ENCODE measurements at places on chromosomes 12 and 14.

DNA sequence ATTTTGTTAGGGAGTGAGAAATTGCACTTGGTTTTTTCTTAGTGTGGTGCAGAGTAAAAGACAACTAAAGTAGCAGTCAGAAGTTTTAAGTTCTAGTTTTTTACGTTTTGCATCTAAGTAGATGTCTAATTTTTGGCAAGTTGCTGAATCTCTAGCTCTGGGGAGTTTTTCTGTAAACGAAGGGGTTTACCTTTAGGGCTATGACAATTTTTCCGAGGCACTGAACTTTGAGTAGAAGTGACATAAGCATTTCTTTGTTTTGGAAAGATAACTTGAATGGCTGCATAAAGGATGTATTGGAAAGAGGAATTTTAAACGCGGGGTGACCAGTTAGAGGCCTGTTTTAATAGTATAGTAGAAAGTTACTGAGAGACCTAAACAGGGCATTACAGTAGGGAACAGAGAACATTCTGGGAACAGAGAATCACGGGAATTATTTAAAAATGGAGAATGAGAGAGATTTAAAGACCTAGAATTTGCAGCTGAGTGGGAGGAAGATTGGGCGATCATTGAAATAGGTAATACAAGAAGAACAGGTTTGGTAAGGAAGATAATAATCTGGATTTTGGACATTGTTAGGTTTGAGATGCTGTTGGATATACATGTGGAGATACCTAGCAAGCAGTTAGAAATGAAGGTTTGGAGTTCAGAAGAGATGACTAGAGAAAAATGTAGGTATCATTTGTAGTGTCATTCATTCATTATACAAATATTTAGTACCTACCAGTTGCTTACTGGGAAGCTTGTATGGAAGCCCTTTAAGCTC lies 1.2 kb downstream of the ZNF410 start:
- DNase-seq: no peak

DNA sequence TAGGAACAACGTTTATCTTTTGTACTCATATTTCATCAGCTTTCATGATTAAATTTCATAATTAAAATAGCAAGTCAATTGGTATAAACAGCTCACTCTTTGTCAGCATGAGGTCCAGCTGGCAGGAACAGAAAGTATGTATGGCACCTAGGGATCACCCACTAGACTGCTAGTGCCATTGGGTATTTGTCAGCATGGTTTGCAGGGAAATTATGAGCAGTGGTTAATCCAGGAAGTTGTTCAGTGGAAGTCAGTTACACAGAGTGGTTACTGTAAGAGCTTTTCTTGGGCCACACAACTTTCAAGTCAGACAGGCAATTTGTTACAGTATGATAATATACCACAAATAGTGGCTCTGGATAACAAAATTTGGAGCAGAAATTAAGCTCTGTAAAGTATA lies 340.3 kb upstream of the RGS6 start:
- DNase-seq: no peak

GRCh38 chr14:75158843-75159614 lies 17.4 kb downstream of the TMED10 start:
- no peak for DNase-seq

- DNase-seq: no peak
Observed at GRCh38 chr14:23121361-23121771, 2.3 kb upstream of the CEBPE start.

GRCh38 chr14:28412077-28412476 lies 354.5 kb upstream of the FOXG1 start:
- no peak for DNase-seq

GRCh38 chr12:108462686-108463085 lies 52.4 kb upstream of the FICD start:
- no peak for DNase-seq

- DNase-seq: no peak
Observed at GRCh38 chr12:116687888-116688287, 50.0 kb downstream of the SPRING1 start.

DNA sequence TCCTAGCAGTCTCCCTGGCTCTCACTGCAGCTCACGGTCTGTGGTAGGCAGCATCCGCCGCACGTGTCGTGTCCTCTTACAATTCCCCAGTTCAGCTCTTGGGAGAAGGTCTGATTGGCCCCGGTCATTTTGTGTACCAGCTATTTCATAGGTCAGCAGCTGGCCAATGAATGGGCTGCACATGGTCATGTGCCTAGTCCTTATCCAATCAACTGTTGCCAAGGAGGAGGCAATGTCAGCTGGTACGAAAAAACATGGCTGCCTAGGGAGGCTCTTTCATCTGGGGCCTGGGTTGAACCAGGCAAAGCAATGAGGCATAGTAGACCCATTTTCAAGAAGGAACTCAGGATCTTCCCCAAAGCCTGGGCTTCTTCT lies 46.1 kb downstream of the RNFT2 start:
- no peak for DNase-seq

GRCh38 chr12:130818635-130819576 lies 20.1 kb downstream of the STX2 start:
- peak; percentile 50 for DNase-seq

DNA sequence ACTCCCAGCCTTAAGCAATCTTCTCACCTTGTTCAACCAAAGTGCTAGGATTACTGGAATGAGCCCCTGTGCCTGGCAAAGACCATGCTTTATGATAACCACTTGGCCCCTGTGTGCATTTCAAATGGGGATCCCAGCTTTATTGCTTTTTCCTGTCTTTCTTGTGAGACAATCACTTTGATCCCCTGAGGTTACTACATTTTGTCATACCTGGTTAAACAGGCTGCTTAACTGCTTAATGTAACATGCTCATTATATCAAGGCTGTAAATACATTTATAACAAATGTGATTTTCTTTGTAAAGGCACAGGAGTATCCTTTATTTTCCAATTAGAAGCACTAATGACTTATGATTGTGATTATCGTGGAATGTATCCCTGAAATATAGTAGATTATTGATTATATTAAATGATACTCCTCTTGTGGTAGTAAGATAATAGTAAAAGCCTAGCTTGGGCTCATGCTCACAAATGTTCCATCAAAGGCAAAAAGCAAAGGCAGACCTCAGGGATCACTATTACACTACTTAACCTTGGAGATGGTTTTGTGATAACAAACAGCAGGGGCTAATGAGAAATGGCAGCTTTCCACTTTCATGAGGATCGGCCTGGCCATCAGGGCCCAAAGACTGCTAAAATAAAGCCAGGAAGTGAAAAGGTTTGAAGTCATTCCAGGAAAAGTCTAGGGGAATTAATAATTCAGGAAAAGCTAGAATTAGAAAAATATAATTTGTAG lies 290.8 kb upstream of the MDGA2 start:
- no peak for DNase-seq

DNA sequence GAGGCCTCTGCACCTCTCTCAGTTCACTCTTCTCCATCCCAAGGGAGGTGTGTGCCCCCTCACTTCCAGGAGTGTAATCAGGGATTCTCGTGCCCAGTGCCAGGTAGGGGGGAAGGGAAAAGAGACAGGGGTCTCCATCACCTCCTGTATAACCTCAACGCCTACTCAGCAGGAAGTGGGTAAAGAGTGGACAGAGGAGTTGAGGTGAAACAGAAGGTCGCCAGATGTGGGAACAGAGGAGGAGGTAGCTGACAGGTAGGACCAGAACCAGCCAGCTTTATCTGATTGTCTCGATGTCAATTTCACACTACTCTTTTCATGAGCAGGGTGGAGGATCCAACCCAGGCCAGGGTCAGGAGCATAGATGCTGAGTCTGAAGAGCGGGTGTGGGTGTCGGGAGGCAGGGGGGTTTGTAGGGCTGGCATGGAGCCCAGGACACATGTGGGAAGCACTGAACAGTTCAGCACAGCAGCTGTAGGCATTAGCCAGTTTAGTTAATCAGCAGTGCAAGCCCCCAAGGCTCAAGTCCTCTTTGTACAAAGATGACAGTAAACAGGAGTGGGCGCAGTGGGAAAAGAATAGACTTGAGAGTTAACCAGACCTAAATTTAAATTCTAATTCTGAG lies 213.5 kb downstream of the PELI2 start:
- no peak for DNase-seq

DNA sequence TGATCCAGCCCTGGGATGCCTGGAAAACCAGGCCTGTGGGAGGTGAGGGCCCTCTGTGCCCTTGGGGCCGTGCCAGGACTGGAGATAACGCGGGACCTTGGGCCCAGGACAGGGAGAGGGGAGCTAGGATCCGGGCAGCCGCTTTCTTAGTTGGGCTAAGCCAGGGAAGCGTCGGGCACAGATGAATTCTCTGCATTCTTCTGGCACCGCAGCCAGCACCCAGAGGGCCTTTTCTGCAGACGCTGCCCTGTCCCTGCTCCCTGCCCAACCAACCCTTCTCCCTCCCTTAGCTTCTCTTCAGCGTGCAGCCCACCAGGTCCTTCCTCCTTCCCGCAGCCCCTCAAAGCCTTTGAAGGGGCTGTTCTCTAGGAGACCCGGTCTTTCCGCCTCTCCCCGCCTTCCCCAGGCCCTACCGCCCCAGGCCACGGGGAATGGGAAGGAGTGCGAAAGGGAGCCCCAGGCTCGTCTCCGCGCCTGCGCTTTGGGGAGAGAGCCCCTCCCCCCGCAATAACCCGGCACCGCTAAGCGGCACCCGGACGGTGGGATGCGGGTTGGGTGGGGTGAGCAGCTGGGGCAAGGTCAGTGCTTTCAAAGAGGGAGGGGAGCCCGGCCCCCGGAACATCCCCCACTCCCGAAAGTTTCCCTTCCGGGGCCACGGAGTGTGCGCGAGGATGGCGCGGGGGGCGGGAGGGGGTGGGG lies 663 bp downstream of the NCKAP5L start:
- DNase-seq: peak; percentile 22

DNA sequence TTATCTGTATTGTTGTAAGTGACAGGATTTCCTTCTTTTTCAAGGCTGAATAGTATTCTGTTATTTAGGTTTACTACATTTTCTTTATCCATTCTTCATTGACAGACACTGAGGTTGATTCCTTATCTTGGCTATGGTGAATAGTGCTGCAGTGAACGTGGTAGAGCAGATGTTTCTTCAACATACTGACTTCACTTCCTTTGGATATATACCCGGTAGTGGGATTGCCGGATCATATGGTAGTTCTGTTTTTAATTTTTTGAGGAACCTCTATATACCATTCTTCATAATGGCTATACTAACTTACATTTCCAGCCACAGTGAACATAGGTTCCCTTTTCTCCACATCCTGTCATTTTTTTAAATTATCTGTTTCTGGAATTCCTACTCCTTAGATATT lies 21.8 kb downstream of the DERA start:
- DNase-seq: no peak

DNA sequence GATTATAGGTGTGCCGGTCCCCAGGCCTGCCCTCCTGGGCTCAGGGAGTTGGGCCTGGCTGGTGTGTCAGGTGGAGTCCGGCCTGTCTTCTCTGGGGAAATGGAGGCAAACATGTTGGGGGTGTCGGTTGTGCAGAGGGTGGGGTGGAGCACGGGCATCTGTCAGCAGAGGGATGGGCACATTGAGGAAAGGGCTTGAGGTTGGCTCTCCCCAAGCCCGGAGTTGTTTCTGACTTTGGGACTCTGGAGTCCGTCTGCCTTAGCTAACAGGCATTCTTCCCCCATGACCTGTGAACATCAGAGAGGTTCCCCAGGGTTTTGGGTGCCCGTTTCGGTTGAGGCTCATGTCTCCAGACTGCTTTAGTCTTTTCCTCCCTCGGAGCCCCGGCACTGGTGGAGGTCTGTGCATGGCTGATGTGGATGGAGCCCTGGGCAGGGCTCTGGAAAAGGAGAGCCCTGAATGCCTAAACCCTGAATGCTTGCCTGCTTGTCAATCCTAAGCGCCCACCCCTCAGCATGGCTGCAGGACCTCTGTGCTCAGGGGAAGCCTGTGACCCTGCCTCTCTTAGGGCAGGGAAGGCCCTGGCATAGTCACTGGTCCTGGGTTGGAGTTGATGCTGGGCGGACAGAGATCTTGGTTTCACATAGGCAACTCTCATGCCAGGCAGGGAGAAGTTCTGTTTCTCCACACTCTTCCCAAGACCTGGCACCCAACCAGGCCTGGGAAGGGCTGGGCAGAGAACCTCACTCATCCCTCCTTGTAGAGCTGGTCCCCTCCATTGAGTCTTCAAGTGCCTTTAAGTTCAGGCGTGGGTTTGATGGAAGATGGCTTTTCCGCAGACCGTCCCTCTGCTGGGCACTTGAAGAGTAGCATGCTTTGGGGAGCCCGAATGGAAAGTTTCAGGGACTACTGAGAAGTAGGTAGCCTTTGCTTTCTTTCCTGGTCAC lies 12.9 kb downstream of the NYNRIN start:
- DNase-seq: peak; percentile 70

DNA sequence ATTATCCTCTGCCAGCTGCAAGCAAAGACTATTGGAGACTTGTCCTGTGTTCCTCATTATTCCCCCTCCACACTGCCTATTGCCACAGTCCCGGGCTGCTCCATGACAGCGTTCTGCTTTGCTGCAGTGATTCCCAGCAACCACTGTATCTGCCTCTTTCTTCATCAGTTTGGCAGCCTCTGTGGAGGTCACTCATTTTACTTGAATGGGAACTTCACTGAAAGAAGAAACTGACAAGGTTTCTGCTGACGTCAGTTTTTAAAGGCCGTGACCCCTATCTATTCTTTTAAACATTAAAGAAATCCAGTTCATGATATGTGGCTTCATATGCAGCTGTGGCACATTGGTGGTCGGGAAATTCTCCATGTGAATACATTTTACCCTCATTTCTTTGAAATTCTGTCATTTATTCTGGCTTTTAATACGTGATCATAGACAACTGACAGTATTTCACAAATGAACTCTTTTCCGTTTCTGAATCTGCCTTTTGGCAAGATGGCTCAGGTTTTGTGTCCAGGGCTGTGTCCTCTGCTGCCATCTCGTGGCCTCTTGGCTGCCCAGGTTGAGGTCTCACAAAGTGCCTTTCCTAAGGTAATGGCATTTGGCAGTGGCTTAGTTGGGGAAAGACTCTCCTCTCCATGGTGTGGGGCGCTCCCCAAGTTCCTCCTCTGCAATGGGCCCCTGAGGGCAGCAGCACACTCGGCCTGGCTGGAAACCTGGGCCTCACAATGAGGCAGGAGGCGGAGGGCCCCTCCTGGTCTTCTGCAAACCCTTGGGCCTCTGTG lies 5.8 kb downstream of the TMEM253 start:
- DNase-seq: peak; percentile 75

DNA sequence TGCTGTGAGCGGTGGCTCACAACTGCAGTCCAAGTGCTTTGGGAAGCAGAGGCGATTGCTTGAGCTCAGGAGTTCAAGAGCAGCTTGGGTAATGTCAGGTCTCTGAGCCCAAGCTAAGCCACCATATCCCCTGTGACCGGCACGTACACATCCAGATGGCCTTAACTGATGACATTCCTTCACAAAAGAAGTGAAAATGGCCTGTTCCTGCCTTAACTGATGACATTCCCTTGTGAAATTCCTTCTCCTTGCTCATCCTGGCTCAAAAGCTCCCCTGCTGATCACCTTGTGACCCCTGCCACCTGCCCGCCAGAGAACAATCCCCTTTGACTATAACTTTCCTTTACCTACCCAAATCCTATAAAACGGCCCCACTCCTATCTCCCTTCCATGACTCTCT lies 48.6 kb downstream of the SLC25A47 start:
- DNase-seq: no peak

Measured in DMS79 (cell line).